ENCODE measurements at places on chromosomes 1 and 21.

DNA sequence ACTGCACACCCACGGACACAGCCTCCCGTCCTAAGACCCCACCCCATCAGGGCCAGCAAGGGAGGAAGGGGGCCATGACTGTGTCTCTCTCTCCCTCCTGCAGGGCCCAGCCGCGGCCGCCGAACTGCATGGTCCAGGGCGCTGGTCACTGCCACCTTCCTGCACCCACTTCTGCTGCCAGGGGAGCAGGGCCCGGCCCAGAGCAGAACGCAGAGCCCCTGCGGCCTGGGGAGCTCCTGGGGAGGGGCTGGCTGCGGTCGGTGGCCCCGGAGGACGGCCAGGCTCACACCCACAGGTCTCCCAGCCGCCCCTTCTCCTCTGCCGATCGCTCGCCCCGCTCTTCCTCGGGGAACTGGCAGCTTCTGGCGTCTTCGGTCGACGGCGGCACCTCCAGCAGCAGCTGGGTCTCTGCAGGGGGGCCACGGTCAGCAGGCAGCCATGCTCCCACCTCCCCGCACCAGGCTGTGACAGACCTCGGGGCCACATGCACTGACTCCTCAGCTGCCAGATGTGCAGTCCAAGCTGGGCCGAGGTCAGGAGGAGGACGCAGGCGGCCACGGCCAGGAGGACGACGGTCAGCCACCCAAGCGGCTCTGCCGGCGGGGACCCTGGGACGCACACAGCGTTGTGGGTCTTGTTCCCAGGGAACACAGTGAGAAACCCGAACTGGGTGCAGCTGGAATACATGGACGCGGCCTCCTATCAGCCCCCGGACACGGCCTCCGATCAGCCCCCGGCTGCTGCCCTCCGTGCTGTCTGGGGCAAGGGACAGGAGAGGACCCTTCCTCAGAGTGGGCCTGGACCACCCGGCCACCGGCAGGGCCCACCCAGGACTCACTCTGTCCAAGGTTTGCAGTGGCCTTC is 2.6 kb downstream of the TNFRSF18 start:
- DNase-seq = no peak

GRCh38 chr1:65581119-65581518 is 160.7 kb downstream of the LEPR start:
- DNase-seq = peak; percentile 10

- DNase-seq = no peak
Measured at GRCh38 chr1:26049531-26050247, 3.8 kb upstream of the SLC30A2 start.

DNA sequence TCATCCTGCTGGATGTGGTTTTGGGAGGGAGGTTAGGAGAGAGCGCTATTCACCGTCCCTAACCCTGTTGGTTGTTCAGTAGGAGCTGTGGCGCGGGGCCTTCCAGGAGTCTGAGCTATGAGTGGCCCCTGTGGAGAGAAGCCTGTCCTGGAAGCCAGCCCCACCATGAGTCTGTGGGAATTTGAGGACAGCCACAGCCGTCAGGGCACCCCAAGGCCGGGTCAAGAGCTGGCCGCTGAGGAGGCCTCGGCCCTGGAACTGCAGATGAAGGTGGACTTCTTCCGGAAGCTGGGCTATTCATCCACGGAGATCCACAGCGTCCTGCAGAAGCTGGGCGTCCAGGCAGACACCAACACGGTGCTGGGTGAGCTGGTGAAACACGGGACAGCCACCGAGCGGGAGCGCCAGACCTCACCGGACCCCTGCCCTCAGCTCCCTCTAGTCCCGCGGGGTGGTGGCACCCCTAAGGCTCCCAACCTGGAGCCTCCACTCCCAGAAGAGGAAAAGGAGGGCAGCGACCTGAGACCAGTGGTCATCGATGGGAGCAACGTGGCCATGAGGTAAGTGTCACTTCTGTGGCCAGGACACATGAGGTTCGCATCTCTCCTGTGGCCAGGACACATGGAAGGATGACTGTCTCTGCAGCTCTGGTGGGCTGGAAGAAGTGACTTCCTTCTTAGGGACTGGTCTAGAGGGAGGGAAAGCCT is 1.2 kb downstream of the ZC3H12A start:
- no peak for DNase-seq

- DNase-seq = no peak
Measured at GRCh38 chr1:241706257-241706656, 54.2 kb downstream of the WDR64 start.

GRCh38 chr21:38912102-38912629 is 106.4 kb downstream of the ETS2 start:
- DNase-seq = no peak

- no peak for DNase-seq
Measured at GRCh38 chr1:39478126-39478915, 13.1 kb upstream of the BMP8A start.

GRCh38 chr1:151841141-151841540 is 1.5 kb upstream of the C2CD4D start:
- DNase-seq = peak; percentile 37

- peak; percentile 72 for DNase-seq
Measured at GRCh38 chr1:27643600-27644368, 8.8 kb upstream of the FGR start.

DNA sequence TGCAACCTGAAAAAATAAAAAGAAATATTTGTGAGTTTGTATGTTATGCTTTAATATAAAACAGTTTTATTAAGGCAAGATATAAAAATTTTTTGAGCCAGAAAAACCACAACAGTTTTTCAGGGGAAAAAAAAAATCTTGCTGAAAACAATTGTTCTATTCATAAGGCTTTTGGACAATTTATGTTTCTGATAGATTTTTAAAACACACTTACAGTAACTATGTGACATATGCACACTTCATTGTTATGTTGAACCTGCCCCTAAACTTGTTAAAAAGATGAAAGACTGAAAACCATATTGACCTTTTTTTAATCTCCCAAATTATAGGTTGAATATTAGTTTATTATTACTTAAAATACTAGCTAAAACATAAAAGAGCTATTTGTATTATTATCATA is 279.9 kb upstream of the C1orf105 start:
- DNase-seq = no peak

DNA sequence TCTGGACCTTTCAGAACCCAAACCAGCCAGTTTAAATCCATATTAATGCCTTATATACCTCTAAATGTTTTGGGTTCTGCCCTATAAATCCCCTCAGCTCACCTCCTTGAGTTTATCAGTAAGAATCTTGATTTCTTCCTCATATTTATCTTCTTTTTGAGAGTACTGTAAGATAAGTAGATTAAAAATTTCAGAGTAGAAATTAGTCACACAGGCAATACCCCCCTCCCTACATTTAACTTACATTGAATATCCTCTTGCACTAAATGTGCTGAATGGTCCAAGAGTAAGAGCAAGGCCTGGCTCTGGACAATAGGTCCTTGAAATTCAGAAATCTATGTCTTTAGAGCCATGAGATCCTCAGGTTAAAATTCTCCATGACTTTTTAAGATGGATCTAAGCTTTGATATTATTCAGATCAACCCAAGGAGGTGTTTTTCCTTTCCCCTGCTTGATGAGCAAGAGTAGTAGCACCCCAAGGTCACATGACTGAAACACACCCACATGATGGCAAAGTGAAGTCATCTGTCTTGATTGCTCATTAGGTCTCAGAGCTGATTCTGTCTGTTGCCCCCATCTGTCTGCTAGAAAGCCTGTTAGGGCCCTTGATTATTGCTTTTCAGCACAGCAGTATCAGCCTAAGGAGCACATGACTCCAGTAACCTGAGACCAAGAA is 15.8 kb upstream of the NUP210L start:
- DNase-seq = no peak

- DNase-seq = no peak
Measured at GRCh38 chr21:35732788-35733187, 327.5 kb downstream of the SETD4 start.

GRCh38 chr1:200666309-200666708 is 3.4 kb downstream of the DDX59 start:
- no peak for DNase-seq

- DNase-seq = no peak
Measured at GRCh38 chr1:3441410-3441847, 13.0 kb upstream of the ARHGEF16 start.

- no peak for DNase-seq
Measured at GRCh38 chr21:43808367-43808766, 19.0 kb downstream of the RRP1 start.

DNA sequence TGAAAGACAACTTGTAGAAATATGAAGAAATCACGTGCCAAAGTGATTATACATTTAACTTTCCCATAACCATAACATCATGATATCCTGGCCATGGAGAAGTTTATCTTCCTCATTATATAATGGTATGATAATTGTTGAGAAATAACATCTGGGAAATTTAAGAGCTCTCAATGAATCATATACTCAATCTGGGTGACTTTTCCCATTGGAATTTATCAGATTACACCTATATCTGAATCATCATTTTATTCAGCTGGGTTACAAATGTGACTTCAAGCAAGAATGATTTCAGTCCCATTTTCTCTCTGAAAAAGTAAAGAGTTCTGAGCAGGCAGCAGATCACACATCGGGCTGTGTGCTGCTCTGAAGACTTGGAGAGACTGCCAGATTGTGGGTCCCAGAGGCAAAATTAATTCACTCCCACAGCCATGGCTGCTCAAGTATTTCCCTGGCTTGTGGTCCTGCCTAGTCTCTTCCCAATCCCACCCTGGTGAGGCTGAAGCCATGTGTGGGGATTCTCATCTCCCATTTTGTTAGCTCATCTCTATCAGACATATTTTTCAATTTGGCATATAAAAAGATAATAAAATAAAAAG is 278.0 kb downstream of the MRPL39 start:
- DNase-seq = peak; percentile 83

DNA sequence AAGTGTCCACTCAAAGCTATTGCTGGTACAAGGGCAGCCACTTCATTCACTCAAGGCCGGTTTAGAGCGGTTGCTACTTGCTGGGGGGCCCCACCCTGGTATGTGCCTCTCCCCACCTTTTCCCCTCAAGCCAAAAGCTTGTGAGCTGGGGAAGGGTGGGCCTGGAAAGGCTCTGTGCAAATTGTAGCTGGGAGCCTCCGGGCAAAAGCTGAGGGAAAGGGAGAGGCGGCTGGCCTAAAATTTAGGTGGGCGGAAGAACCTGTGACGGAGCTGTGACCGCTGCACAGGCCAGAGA is 306 bp upstream of the SH3D21 start:
- no peak for DNase-seq

GRCh38 chr1:189538271-189538670 is 939.4 kb downstream of the BRINP3 start:
- no peak for DNase-seq

DNA sequence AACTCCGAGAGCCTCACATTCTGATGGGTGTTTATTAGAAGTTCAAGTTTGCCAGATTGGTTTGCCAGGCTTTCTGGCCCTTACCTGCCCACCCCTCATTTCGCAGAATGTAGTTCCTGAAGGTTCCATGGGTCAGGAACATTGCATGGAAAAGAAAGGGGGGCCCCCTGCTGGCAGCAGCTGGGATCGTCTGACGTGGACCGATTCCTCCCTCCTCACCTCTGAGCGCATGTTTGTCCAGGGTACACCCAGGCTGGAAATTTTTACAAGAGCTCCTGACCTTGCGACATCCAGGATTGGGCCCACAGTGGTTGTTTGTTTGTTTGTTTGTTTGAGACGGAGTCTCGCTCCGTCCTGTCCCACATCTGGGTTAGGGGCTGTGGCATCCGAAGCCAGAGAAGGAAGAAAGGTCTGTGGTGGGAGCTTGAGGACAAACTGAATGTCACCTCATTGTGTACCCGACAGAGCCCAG is 126.0 kb upstream of the TMEM51 start:
- DNase-seq = peak; percentile 53

- DNase-seq = no peak
Measured at GRCh38 chr1:227613526-227613925, 50.2 kb downstream of the ZNF678 start.

- DNase-seq = no peak
Measured at GRCh38 chr1:173917149-173917548, at the start of gene SERPINC1. Gene SERPINC1, minus strand, starts transcription at chr1:173917327. Its CDS starts 68 bp downstream, at chr1:173917259.

GRCh38 chr1:179976970-179977651 is 22.5 kb downstream of the CEP350 start:
- DNase-seq = no peak

GRCh38 chr21:37348664-37349063 is 17.9 kb upstream of the DYRK1A start:
- no peak for DNase-seq

GRCh38 chr1:3539707-3540425 is 71.4 kb downstream of the MEGF6 start:
- no peak for DNase-seq

GRCh38 chr1:38997901-38998190 is 6.8 kb downstream of the AKIRIN1 start:
- no peak for DNase-seq

- no peak for DNase-seq
Measured at GRCh38 chr1:156901966-156902915, 8.7 kb downstream of the PEAR1 start.

GRCh38 chr1:76141929-76142328 is 67.4 kb downstream of the ST6GALNAC3 start:
- no peak for DNase-seq

- peak; percentile 39 for DNase-seq
Measured at GRCh38 chr1:230868736-230869385, 540 bp upstream of the C1orf198 start.

DNA sequence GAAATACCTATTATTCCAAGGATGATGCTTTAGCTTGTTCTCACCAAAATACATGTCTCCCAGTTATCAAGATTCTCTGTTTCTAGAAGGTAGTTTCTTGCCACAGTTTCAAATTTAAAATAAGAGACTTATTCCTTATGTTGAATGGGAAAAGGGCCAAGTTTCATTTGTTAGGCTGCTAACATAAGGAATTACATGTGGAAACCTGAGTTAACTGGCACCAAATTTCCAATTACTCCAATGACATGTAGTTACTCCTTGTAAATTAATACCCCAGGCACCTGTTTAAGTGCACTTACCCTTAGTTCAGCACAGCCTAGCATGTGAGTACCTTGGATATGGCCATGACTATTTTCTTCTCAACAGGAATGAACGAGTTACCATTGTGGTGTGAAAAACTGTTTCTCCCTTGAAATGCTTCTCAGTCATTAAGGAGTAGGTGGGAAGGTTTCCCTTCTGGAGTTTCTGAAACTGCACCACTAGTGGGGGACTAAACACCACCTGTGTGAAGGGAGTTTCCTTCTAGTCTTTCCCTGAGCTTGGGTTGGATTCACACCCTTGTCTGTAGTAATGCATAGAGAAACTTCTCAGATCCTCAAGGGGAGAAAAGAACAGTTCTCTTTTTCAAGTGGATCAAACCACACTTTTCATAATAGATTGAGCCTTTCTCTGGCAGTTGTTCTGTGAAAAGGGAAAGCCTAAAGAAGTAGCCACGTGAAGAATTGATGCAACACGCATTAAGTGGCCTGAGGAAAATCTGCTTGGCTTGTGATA is 32.3 kb upstream of the LRRC8C start:
- DNase-seq = no peak
